ENCODE measurements at places on chromosomes 7 and 10.

DNA sequence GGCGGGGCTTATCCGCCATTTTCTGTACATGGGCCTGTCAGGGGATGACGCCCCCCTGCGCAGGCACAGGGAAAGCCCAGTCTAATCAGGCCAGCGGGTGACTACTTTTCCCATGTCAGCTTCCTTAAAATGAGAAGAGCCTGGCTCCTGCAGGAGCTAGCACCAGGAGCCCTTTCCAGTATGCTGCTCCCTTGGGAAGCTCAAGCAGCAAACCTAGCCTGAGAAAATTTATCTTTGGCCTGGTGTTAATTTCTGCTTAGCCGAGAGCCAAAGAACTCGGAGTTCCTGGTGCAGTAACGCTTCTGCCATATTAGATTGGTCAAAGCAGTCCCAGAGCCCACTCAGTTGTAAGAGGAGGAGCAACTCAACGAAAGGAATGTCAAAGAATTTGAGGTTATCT is 239.0 kb upstream of the PHYHIPL start:
- no peak for DNase-seq

GRCh38 chr10:53403688-53404087 is 631.1 kb upstream of the MBL2 start:
- DNase-seq = peak; percentile 9

DNA sequence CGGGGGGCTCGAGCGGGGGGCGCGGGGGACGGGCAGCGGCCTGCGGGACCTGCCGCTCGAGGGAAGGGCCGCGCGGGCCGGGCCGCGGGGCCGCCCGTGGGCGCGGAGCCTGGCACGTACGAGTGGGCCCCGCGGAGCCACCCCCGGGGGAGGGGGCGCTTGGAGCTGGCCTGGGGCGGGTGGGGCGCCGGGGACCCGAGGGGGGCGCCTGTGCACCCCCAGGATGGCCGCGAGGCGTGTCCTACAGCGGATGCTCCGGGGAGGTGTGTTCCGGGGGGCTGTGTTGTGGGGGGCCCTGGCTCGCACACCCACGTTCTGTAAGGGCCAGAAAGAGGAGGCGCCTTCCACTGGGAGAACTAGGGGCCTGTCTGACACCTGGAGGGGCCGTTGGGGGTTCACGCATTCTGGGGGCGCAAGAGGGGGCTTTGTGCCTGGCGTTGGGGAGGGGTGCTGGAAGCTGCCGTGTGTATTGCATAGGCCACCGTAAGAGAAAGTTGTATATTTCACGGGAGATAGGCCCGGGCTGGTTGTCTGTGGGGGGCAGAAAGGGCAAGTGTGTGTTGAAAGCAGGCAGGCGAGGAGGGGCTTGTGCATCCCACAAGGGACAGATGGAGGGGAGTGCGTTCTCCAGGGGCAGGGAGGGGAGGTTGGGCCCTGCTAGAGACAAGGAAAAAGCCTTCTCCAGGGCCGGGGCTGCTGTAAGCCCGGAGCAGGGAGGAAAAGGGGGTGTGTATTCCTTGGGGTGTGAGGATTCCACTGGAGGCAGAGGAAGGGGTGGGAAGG is 663 bp downstream of the VPS37D start:
- DNase-seq = no peak

- no peak for DNase-seq
Measured at GRCh38 chr7:40595129-40595528, 460.3 kb downstream of the SUGCT start.

GRCh38 chr10:132994185-132994796 is 51.9 kb upstream of the CFAP46 start:
- no peak for DNase-seq

DNA sequence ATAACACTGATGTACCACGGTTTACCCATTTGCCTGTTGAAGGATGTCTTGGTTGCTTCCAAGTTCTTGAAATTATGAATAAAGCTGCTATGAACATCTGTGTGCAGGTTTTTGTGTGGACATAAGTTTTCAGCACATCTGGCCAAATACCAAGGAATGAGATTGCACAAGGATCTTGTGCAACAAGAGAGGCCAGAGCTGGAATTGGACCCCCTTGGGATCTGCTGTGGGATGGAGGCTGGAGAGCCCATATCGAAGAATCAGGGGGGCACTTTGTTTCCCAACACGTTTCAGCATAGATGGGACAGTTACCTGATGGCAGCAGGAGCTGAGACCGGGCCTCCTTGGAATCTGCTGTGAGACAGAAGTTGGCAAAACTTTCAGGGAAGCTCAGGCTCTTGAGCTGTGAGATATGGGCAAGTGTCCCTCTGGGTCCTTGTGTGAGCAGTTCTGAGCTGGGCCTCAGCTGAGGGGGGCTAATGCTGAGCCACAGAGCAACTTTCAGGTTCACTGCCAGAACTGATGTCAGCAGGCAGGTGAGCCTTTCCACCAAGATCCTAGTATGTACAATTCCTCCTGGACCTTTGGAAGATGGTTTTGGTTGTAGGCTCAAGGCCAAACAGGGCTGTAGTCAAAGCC is 115.2 kb upstream of the RAB18 start:
- DNase-seq = no peak

GRCh38 chr7:103598326-103598905 is 152.4 kb upstream of the SLC26A5 start:
- DNase-seq = no peak

DNA sequence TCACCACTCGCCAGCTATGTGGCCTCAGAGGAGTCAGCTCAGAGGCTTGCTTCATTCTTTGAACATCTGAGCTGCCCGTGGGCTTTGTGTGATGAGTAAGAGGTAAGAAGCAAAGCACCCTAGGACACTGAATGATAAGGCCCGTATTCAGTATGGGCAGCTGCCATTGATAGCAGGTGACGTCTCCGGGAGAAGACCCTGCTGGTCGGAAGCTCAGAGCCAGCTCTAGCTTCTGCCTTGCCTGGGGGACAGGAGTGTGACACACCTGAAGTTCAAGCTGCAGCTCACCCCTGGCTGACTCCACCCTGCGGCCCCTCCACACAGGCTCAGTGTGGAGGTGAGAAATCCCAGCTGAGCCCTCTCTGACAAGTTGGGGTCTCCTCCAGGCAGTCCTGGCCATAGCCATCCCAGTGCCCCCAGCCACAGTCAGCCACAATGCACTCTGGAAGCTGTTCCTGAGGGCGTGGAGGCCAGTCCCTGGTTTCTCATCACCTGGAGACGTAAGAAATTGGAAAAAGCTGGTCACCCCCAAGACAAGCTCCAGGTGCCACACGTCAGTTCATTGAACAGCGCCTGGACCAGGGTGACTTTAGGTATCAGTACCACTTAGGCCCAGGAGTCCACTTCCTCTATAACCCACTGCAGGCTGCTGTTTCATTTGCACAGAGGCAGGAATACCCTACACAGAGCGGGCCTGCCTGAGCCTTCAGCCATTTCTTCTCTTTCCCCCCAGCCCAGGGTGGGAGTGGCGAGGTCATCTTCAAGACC is 164.9 kb upstream of the RHEB start:
- DNase-seq = no peak

- DNase-seq = no peak
Measured at GRCh38 chr10:48531486-48531885, 73.4 kb downstream of the ARHGAP22 start.
